ENCODE measurements at places on chromosomes 3 and 15.

- no peak for DNase-seq
These were observed 618.9 kb upstream of the KCNMB2 start for GRCh38 chr3:177917234-177917861.

- no peak for DNase-seq
These were observed 176.7 kb upstream of the GOLIM4 start for GRCh38 chr3:168272343-168272985.

GRCh38 chr15:100772892-100773520 lies 106.6 kb upstream of the ALDH1A3 start:
- peak; percentile 62 for DNase-seq

GRCh38 chr15:42151736-42152135 lies 4.7 kb downstream of the PLA2G4F start:
- DNase-seq: no peak

DNA sequence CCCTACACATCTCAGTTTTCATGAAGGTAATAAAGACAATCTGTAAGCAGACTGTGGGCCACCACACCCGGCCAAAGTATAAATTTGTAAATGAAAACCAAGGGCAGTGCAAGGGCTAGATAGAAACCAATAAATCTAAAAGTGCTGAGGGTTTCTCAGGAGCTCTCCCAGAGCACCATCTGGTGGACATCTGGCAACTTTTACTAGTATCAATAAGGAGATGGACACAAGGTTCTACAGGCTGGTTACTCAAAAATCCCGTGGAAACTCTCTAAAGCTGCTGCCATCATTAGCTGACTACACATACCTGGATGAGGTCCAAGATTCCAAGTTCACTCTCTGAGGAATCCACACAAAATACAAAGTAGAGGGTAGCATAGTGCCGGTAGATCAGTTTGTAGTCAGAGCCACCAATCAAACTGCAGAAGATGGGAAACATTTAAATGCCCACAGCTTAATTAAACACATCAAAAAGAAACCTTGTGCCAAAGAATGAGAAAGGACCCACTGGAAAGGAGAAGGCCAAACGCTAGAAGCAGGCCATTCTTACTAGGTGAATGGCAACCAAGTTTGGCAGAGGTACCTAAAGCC lies 5.5 kb downstream of the AP3S2 start:
- peak; percentile 62 for DNase-seq

GRCh38 chr3:103056542-103056941 lies 621.7 kb downstream of the ZPLD1 start:
- peak; percentile 56 for DNase-seq

- DNase-seq: no peak
These were observed 12.4 kb upstream of the ZMAT3 start for GRCh38 chr3:179083977-179084376.

Data from hepatocyte (in vitro differentiated cells).